ENCODE measurements at places on chromosomes 12 and 14.

DNA sequence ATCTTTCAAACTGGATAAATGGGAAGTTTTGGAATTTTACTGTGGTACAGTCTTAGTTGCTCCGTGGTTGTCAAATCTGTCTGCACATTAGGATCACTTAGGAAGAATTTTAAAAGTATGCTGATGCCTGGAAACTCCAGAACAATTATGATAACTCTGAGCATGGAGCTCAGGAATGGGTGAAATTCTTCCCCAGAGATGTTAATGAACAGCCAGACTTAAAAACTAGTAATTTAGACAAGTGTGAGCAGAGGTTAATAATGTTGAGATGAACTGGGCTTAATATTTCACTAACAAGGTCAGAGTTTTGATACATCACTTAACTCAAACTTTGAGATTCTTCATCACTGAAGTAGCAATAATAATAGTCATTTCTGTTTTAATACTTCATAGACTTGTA lies 94.5 kb downstream of the NTS start:
- no peak for DNase-seq

- no peak for DNase-seq
Measured at GRCh38 chr12:109923481-109924245, 23.6 kb downstream of the TCHP start.

DNA sequence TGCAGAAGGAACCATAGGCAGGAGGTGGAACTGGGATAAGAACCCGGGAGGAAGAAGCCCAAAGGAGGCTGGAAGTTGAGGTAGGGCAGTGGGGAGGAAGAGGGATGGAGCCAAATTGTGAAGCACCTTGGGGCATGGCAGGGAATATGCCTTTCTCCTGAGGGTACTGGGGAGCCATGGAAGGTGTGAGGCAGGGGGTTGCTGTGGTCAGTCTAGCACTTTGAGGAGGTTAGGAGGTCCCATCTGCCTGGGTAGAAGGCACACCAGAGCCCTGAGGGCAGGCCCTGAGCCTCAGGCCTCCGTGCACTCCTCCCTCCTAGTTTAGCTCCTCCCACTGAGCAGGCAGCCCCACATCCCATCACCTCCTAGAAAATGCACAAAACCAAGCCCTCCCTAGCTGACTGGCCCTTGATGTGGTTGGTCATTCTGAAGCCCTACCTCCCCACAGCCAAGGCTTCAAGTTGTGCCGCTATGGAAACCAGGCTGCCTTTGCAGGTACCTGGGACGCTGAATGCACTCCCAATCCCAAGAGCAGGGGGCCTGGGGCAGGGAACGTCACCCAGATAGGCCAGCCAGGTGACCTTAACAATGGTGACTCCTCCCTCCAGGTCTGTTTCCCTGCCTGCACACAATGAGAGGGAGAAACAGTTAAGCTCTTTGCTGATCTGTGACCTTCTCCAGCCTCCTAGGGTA lies 15.1 kb downstream of the PHETA1 start:
- no peak for DNase-seq

GRCh38 chr14:38138473-38139138 lies 69.1 kb upstream of the SSTR1 start:
- no peak for DNase-seq

DNA sequence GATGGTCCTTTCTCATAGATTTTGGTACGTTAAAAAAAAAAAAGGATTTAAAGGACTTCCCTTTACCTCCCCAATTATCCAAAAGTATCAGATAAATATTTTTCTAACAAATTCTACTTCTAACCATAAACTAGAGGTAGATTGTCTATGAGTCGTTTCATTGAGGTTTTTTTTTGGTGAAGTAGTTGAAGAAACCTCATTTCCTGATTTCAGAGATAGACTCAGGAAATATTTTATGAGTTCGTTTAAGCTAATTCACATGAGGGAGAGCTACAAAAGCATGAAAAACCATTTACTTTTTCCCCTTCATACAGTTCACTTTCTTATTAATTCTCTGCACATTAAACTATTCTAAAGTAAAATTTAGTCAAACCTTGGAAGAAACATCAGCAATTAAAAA lies 112.5 kb downstream of the RALGAPA1 start:
- DNase-seq, result no peak

DNA sequence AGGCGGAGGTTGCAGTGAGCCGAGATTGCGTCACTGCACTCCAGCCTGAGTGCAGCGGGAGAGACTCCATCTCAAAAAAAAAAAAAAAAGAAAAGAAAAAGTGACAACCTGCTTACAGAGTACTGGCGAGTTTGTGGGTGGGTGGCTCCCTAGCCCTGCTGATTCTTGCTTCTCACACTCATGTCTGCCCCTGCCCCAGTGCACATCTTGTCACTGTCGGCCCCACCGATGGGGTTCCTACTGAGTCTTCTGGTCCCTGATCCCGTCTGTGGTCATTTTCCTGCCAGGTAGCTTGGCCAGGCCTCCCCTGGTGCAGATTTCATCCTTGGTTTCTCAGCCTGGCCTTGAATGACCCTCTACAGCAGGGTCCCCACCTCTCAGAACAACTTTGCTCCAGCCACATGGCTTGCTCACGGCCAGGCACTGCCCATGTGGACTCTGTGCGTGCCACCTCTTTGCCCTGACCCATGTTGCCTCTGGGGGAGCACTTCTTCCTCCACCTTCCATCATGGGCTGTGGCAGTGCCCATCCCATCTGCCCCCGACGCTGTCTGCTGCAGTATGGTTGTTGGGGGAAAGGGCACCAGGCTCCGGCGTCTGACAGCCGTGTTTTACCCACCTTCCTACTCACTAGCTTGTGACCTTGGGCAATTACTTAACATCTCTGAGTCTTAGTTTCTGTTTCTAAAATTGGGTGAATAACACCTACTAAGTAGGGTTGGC lies 2.1 kb upstream of the PTPN6 start:
- DNase-seq, result peak; percentile 15

- peak; percentile 70 for DNase-seq
Measured at GRCh38 chr12:50690925-50691324, 73.0 kb upstream of the ATF1 start.

- DNase-seq, result no peak
Measured at GRCh38 chr12:62907078-62907477, 27.9 kb downstream of the PPM1H start.

DNA sequence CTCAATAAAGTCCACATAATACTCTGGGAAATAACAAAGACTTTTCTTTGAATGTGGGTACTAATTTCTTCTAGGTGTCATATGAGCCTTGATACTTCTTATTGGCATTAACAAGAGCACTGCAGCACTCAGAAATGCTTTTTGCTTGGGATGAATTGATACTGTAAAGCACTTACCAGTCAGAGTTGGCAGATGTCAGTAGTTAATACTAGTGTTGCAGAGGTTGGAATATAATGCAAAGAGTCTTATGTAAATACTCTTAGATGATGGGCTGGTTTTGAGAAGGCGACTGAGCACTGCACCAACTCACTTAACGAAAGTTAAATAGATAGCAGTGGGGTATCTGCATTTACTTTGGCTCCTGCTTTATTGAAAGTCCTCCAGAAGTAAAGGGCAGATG lies 25.6 kb upstream of the MBIP start:
- no peak for DNase-seq

DNA sequence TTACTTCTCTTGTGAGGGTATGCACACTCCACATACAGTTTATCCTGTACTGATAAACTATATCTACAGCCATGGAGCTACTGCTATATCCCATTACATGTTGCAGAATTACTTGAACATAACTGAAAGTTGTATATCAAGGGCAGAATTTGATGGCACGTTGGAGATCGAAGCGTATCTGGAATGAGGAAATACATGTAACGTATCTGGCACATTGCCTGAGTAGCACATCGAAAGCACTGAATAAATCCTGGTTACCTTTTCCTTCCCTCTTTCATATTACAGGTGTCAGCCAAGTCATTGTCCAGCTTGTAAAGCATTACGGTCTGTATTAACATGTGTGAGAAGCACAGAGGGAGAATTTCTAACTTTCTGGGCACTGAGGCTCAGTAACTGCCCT lies 42.1 kb upstream of the LIN7A start:
- DNase-seq, result no peak

GRCh38 chr12:168763-169525 lies 45.0 kb downstream of the SLC6A12 start:
- no peak for DNase-seq

- no peak for DNase-seq
Measured at GRCh38 chr12:129496226-129496625, 407.6 kb downstream of the TMEM132D start.

DNA sequence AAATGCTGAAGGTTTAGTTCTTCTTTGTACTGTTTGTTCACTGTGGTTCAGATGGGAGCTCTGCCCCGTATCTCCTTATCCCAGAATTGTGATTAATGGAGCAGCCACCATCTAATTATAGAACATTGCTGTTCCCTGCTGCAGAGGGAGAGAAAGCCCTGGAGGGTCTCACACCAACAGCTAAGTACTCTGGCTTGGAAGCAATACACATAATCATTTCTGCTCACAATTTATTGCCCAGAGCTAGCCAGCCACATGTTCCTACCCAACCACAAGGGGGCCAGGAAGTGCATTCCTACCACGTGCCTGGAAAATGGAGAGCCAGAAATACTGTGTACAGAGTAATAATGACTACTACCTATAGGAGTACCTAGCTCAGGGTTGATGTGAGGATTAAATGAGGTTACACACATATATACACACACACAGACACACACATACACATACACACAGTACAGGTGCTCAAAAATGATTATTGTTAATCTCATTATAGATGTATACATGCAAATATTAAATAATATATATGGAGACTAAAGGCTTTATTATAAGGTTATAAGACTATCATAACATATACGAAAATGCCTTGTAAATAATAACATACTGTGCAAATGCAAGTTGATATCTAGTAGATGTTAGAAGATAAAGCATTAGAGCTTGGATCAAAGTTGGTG lies 22.3 kb downstream of the MSRB3 start:
- DNase-seq, result no peak

DNA sequence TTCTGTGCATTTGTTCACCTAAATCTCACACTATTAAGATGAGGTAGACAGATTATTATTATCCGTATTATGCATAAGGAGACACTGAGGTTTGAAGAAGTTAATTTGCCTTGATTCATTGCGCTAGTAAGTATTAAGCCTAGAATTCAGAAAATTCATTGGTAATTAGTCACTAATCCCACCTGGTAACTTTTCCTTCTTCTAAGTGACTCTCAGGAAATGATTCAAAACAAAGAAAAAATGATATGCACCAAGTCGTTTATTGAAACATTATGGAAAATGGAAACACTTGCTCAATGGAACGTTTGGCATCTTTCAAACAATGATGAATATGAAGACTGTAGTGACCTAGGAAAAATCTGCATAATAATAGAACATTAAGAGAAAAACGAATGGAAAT lies 15.2 kb downstream of the RFX4 start:
- no peak for DNase-seq

DNA sequence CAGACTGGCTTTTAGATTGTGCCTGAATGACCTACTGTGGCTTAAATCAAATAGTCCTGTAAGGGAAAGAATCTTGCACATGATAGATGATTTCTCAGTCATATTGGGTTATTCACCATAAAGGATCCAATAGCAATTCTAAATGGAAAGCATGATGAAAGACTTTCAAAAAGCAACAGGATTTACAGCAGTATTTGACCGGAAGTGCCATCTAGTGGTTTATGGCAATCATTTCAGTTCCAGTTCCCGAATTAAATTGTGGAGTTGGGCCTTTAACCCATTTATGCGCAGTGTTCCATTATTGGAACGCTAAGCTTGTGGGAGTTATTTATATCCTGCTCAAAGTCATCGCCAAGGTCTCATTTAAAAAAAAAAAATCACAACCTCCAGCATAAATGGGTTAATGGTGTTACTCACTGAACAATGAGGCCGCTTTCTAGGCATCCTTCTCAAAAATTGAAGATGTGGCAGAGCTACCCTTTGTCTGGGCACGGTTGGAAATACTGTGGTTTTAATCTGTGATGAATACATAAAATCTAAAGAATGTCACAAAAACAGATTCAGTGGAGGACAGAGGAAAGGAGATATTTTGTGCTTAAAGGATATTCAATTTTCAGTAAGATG lies 60.8 kb upstream of the REP15 start:
- DNase-seq, result no peak

DNA sequence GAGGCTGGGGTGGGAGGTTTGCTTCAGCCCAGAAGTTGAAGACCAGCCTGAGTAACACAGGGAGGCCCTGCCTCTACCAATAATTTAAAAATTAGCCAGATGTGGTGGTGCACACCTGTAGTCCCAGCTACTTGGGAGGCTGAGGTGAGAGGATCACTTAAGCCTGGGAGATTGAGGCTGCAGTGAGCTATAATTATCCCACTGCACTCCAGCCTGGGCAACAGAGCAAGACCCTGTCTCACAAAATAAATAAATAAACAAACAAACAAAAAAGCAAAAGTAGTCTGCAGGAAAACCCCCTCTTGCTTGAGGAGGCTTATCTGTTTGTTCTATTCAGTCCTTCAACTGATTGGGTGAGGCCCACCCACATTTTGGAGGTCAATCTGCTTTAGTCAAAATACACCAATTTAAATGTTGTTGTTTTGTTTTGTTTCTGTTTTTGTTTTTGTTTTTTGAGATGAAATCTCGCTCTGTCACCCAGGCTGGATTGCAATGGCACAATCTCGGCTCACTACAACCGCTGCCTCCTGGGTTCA lies 24.9 kb upstream of the TXNRD1 start:
- DNase-seq, result no peak

GRCh38 chr12:7120166-7120565 lies 8.5 kb downstream of the RBP5 start:
- no peak for DNase-seq

DNA sequence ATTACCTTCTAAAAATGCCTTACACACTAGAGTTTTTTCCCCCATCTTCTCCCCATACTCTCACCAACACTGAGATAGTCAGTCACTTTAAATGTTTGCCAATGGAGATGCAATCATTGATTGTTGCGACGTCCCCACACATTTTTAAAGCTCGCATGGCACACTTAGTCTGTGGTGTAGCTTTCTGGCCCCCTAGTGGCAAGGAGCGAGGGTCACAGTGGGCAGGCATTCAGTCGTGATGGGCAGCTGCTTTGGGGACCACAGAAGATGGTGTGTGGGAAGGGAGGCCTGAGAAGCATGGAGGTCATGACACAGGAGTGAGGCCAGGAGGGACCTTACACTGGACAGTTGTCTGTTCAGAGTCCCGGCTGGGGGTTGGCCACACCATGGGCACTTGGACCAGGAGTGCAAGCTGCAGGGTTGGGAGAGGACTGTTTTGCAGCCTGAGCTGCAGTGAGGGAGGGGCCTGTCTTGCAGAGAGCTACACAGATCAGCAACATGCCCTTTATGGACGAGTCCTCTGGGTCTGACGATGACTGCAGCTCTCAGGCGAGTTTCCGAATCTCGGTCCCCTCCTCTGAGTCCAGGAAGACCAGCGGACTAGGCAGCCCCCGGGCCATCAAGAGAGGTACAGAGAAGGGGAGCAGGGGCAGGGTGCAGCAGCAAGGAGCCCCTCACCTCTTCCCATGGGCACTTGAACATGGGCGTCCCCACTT lies 28.6 kb downstream of the PIGH start:
- DNase-seq, result peak; percentile 74

DNA sequence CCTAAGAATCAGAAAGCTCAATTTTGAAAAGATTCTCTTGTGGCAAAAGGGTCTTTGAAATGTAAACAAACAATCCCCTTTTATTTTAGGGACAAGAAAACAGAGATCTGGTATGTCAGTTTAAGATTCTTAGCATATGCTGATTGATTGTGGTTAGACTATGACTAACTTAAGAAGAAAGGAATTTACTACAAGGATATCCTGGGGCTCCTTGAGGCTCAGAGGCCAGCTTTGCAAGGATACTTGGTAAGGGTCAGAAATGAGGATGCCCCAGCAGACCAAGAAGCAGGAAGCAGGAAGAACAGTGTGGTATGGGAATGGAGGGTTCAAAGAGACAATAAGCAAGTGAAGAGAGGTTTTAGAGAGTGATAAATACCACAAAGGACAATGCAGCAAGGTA lies 474.6 kb downstream of the ETNK1 start:
- DNase-seq, result no peak
